ENCODE measurements at places on chromosomes 12 and 14. TPM values are rescaled to one million over a fixed set of nuclear protein-coding genes. Genes with fewer than 3 reads are reported as not detected.

- no peak for DNase-seq
Measured at GRCh38 chr12:106522708-106523107, 60.1 kb upstream of the RFX4 start.

DNA sequence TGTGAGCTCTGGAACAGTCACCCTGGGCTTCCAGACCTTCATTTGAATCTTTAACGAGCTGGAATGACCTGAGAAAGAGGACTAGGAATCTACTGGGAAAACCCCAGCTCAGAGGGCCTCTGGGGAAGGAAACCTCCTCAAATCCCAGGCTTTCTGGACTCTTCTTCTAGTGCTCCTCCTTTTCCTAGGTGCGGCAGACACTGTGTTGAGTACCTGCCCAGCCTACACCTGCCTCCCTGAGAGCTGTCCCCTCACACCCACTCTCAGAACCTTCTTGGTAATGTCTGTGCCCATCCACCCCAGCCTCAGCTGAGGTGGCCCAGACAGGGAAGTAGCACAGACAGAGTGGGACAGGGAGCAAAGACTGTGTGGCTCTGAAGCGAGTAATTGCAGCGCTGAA is 47.9 kb upstream of the TMEM263 start:
- no peak for DNase-seq

- DNase-seq = no peak
Measured at GRCh38 chr14:92224358-92224954, 98.5 kb upstream of the SLC24A4 start.

DNA sequence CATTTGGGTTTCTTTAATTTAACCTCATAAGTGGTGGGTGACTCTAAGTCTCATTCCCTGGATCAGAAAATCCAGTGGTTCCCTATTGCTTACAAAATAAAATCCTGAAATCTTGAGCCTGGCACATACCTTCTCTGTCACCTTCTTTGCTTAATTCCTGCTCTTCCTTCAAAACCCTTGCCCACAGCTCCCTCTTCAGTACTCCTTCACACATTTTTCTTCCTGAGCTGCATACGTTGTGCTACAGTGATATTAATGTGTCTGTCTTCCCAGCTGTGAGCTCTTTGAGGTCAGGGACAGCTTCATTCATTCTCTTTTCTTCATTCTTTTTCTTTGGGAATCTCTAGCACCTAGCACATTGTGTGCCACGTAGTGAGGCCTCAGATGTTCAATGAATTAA is 9.5 kb downstream of the TSPAN11 start:
- DNase-seq = no peak

- no peak for DNase-seq
Measured at GRCh38 chr14:96072746-96073145, 33.6 kb downstream of the C14orf132 start.

GRCh38 chr12:54058128-54058768 is 4.6 kb downstream of the HOXC4 start:
- DNase-seq = no peak

GRCh38 chr12:104457746-104458693 is 1.3 kb downstream of the CHST11 start:
- peak; percentile 76 for DNase-seq

DNA sequence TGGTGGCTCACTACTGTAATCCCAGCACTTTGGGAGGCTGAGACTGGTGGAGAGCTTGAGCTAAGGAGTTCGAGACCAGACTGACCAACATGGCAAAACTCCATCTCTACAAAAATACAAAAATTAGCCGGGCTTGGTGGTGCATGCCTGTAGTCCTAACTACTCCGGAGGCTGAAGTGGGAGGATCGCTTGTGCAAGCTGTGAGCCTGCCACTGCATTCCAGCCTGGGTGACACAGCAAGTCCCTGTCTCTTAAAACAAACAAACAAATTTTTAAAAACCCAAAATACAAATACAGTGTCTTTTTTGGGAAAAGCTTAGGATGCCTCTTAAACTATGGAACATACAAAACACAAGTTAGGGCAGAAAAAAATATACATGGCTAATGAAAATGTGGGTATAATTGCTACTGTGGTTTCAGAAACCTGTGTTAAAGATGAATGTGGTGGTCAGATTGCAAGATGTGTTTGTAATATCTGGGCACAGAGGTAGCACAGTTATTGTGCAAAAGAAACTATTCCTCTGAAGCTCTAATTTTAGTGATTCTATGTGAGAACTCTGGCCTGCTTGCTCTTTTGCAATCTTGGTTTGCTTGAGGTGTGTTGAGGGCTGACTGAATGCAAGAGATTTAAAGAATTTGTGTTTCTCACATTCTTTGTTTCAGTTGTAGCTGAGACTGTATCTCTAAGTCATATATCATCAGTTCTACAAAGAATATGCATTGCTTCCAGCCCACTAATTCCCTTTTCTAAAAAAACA is 3.9 kb upstream of the HSPA2 start:
- no peak for DNase-seq

- peak; percentile 77 for DNase-seq
Measured at GRCh38 chr12:16350682-16351081, 3.2 kb downstream of the MGST1 start.

GRCh38 chr12:25825446-25825845 is 133.0 kb upstream of the RASSF8 start:
- no peak for DNase-seq

- no peak for DNase-seq
Measured at GRCh38 chr12:71291746-71292145, 133.9 kb upstream of the TSPAN8 start.

DNA sequence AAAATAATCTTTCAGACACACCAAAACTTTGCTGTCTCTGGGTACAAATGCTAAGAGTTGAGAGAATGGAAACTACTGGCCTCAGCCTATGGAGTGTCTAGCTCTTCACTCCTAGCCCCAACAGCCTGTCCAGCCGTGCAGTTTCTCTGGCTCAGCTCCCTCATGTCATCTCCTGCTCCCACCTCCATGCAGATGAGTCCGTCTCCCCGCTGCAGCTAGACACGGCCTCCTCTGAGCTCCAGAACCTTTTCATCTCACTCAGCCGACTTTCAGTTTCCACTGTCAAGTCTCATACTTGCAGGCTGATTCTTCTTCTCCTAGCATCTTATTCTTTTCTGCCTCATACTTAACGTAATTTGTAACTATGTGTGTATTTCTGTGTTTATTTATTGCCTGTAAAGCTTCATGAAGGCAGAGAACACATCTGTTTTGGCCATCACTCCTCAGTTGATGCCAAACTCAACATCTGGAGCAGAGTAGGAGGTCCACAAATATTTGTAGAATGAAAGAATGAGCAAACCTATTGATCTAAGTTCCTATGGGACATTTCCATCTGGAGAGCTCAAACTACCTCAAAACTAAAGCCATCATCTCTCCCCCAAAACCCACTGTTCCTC is 139.8 kb upstream of the PWP1 start:
- DNase-seq = no peak

GRCh38 chr14:60058087-60058486 is 33.6 kb upstream of the PCNX4 start:
- DNase-seq = no peak

GRCh38 chr12:71558445-71558844 is 105.2 kb downstream of the ZFC3H1 start:
- no peak for DNase-seq

GRCh38 chr14:91063119-91063518 is 2.7 kb upstream of the RPS6KA5 start:
- DNase-seq = no peak

DNA sequence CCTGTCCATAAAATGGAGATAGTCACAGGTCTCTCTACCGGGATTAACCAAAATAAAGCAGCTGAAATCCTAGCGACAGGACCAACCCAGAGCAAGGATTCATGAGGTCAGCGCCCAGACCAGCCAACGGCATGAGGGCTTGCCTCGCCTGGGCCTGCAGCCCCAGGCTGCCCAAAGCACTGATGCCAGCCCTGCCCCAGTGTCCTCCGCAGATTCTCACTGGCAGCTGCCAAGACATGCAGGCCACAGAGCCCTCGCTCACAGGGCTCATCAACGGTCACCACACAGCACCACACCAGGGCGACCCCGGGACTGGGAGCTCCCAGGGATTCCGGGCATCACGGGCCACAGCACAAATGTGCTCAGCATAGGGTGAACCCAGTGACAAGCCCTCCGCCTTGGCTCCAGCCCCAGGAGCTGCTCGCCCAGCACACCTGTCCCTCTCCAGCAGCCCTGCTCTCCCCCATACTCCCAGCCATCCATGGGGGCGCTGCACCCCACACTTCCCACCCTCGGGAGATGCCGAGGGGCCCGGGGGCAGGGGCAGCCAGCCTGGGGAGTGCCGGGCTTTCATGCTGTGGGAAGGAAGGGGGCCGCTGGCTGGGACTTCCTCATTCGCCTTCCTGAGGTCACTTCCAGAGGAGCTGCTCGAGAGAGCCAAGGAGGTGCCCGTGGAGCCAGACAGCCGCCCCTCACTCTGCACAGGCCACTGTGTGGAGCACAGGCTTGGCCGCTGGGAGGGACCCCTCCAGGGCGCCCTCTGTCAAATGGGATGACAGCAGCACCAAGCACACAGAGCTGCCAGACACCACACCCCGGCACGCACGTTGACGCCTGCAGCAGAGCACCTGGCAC is 14.1 kb downstream of the RAB35 start:
- no peak for DNase-seq

GRCh38 chr14:64645220-64645892 is 58.9 kb upstream of the PLEKHG3 start:
- no peak for DNase-seq

- no peak for DNase-seq
Measured at GRCh38 chr12:25733541-25733940, 180.5 kb upstream of the LMNTD1 start.

DNA sequence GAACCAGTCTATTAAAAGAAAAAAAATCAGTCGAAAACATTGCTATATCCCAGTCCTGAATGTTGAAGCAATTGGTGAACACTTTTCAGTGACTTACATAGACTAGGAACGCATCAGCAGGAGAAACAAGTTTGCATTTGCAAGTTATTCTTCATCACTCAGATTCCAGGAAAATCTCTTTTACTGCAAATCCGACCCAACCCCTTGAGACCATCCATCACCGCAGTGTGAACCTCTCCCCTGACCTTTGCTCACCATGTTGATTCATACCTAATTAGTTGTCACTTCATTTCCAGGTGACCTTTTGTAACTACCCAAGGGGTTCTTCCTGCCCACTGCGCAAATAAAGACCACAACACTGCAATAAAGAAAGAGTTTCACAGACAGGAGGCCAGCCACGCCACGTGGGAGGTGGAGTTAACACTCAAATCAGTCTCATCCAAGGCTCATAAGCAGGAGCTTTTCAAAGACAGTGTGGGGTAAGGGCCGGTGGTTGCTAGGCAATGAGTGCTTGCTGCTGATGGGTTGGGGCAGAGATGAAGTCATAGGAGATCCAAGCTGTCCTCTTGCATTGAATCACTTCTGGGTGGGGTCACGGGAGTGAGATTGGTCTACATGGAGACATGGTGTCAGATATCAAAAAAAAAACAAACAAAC is 241.3 kb upstream of the TMEM132C start:
- DNase-seq = no peak

DNA sequence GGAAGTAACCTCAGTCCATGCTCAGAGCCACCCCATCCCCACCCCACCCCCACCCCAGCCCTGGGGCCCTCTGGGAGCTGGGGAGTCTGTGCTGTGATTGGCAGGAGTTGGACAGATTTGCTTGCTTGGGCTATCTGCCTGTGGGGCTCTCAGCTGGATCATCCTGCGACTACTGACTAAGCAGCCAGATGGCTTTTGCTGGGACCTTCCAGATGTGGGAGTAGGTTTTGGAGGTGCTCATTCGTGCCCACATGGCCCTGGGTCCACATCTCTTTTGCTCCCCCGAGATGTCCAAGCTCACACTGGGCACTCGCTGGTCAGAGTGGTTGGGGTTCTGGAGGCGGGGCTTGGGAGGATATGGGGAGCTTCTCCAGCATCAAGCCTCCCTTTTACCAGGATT is 138.9 kb downstream of the TSPAN9 start:
- DNase-seq = no peak

DNA sequence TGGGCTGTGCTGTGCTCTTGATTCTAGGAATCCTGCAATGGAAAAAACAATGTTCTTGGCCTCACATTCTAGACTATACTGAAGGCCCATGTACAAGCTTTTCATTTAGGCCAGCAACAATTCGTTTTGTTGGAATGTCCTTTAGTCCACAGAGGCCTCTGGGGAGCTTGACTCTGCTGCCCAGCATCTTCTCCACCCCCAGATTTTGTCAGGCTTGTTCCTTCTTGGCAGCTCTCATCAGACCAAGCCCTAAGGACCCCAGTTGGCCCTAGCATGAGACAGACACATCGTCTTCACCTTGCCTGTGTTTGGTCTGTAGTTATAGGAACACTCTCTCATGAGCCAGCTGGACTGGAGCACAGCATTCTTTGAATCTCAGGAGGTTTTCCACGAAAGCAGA is 300.1 kb downstream of the VRK1 start:
- DNase-seq = no peak

Gene SLC7A7
- total RNA-seq = 84.4 TPM

Gene NPAS3
- total RNA-seq = 1.2 TPM

Gene ERG28
- total RNA-seq = 36.1 TPM

Gene EFS
- total RNA-seq = 10.4 TPM

Gene TAS2R9
- not detected for total RNA-seq

Gene SPIC
- total RNA-seq = not detected

Gene ADSS1
- total RNA-seq = 5.5 TPM

Gene GPX2
- 0.69 TPM for total RNA-seq

Gene GALNT4
- 7.8 TPM for total RNA-seq

Gene PMCH
- not detected for total RNA-seq

Gene CCDC197
- total RNA-seq = not detected

Gene SLC6A13
- 3.9 TPM for total RNA-seq

Gene TPPP2
- not detected for total RNA-seq

Gene KRT79
- 5.4 TPM for total RNA-seq

Gene AJUBA
- total RNA-seq = 37.8 TPM

Gene PPM1H
- total RNA-seq = 8.0 TPM

All from upper lobe of right lung (tissue), 1 donor.